HCT116 (cell line): ENCODE measurements at places on chromosomes 11 and 22. TPM values are rescaled to one million over a fixed set of nuclear protein-coding genes. Genes with fewer than 3 reads are reported as not detected.

DNA sequence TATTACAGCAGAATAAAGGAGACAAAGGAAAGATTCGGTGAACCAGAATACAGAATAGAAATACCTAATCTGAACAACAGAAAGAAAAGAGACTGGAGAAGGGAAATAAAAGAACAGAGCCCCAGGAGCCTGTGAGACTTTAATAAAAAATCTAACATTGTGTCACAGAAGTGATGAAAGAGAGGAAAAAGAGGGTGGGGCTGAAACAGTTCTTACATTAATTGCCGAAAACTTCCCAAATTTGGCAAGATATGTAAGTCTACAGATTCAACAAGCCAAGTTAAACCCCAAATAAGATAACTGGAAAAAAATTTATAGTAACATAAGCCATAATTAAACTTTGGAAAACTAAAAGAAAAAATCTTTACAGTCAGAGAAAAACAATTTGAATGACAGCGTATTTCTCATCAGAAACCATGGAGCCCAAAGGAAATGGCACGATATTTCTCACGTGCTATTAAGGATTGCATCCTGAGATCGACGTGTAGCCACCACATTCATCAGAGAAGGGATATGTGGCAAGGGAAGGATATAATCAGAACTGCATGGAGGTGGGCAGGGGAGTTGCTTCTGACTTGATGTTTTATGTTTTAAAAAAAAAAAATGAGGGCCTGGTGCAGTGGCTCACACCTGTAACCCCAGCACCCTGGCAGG is 73.9 kb downstream of the SGSM3 start:
- DNase-seq = no peak

GRCh38 chr22:48710410-48710809 is 1117.3 kb downstream of the BRD1 start:
- DNase-seq = no peak

DNA sequence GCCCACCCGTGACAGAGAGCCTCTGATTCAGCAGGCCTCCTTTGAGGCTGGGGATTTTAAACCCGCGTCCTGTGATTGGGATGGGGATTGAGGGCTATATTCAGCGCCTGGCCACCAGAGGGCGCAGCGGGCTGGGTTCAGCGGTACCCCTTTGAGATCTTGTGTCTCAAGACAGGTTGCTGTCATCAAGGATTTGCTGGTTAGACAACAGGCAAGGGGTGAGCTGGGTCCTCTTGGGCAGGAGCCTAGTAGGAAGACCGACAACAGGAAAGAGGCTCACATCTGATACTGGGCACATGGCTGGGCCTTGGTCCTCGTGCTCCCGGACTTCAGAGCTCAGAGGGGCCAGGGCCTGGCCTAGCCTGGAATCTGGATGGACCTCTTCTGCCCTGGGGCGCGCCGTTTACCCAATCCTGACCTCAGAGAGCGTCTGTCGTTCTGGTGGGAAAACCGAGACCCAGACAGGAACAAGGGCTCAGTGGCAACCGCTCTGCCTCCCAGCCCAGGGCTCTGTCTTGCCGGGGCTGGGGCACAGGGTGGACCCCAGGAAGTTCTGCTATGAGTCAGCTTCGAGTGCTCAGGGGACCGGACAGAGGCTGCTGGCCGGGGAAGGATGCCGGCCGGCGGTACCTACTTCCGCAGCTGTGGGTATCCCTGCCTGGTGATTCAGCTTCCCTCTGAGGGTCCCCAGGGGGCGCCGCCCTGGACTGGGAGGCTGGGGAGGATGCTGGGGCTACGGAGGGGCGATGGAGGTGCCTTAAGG is 929 bp upstream of the SLC35E4 start:
- DNase-seq = peak; percentile 73

GRCh38 chr11:65290448-65291165 is 24.1 kb upstream of the CDC42EP2 start:
- no peak for DNase-seq

- no peak for DNase-seq
These were observed 7.8 kb downstream of the PIM3 start for GRCh38 chr22:49968313-49968830.

GRCh38 chr11:64268893-64269539 is 15.4 kb downstream of the BAD start:
- DNase-seq = no peak

The MS4A7 gene
- total RNA-seq = 0.22 TPM

DNA sequence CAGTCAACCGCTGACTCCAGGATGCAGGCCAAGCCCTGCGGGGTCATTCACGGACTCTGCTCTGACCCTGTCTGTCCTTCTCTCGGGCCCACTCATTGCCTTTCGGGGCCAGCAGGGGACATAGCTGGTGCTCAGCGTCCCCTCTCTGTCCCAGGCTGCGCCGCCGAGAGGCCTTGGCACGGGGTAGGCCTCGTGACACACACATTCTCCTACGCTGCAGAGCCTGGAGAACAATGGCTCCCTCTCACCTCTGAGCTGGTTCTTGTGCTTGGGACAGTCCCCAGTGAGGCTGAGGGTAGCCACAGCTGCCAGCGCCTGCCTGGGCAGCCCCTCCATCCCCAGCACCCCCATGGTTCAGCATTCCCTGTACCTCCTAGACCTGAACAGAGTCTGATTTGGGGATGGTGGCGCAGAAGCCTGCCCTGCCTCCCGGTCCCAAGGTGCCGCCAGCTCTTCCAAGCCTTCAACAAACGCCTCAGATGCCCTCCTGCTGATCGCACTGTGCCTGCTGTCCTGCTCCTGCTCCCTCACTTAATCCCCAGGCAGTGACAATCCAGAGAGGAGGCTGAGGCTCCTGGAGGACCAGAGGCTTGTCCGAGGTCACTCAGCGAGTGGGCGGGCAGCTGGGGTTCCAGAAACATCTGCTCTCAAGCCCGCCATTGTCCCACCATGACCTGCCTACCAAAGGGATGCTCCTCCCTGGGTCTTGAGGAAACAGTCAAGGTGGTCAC is 30.4 kb downstream of the DUSP8 start:
- no peak for DNase-seq

- DNase-seq = no peak
These were observed 8.7 kb upstream of the MPEG1 start for GRCh38 chr11:59221441-59221840.

The LARGE2 gene
- total RNA-seq = 67.6 TPM

DNA sequence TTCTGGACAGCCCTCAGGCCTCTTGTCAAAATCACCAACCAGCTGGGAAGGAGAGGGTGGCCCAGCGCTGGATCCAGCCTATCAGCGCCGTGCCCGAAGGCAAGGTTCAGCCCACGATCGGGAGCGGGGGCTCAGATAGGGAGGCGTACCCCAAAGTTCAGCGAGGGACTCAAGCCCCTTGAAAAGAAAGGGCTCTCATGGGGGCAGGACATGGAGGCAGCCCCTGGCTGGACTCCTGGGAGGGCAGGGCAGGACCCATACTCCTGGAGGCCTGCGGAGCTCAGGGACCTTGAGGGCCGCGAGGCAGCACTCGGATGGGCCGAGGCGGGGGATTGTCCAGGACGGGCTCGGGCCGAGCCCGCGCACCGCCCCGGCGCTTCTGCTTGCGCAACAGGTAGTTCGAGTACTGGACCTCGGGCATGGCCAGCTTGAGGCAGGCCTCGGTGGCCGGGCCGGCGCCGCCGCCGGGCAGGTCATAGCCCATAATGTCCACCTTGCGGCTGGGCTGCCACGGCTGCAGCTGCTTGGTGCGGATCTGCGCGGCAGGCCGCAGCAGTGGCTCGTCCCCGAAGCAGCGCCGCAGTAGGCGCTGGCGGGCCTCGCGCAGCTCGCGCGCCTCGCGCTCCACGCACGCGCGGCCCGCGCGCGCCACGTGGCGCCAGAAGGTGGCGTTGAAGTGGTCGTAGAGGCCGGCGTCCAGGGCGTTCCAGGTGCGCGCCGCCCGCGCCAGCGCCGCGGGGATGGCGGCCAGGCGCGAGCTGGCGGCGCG is 6.5 kb downstream of the GAL3ST3 start:
- no peak for DNase-seq

GRCh38 chr11:12386309-12386708 is 8.9 kb downstream of the PARVA start:
- DNase-seq = no peak

DNA sequence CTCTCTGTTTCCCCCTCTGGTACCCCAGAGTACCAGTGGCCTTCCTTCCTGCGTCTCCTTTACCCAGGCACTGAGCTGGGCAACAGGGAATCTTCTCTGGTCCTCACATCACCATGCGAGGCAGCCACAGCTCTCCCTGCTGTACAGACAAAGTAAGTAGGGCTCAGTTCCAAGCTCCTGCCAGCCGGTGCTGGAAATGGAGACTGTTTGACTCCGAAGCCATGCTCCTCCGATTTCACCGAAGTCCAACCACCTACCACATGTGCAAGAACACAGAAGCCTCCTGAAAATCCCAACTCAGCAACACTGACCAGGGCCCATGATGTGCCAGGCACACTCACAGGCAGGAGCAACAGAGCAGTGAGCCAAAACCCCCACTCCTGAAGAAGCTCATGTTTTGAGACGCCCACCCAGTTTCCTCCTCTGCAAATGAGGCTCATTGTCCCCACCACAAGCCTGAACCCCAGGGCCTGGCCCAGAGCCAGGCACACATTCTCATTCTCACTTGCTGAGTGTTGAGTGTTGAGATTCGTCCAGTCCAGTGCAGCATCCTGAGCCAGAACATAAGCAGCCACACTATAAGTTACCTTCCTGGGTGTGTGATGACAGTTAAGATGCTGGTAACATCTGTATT is 156.0 kb downstream of the MPPED1 start:
- DNase-seq = no peak
